ENCODE measurements at places on chromosomes 6 and 20.

DNA sequence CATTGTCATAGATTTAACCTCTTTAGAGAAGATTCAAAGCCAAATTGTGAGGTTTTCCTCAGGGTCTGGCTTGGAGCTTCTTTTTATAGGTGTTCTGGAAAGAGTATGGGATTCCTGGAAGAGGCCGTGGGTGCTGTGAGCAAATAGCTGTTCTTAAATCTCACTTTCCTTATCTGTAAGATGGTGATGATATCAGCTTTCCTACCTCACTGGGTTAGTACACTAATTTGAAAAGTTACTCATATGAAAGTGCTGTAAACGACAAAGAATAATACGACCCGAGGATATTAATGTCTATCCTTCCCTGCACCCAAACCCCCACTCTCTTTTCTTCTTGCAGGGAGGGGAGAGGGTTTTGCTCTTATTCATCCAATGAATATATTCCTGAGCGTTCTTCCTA, 116.9 kb upstream of the ENPP5 start:
- DNase-seq = no peak

DNA sequence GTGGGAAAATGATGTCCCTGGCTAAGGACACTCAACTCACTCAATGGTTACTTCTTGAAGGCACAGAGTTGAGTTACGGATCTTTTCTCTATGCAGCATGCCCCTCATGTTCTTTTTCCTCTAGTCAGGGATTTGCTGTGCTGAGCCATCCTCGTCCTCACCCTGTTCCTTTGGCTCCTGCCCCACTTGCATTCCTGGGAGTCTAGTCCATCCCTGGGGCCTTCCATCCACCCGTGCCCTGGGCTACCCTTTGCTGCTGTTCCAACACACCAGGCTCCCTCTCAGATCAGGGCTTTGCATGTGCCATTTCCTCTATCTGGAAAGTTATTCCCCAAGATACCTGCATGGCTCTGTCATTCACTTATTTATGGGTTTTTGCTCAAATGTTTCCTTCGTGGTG, 13.3 kb upstream of the KCNG1 start:
- DNase-seq = no peak

DNA sequence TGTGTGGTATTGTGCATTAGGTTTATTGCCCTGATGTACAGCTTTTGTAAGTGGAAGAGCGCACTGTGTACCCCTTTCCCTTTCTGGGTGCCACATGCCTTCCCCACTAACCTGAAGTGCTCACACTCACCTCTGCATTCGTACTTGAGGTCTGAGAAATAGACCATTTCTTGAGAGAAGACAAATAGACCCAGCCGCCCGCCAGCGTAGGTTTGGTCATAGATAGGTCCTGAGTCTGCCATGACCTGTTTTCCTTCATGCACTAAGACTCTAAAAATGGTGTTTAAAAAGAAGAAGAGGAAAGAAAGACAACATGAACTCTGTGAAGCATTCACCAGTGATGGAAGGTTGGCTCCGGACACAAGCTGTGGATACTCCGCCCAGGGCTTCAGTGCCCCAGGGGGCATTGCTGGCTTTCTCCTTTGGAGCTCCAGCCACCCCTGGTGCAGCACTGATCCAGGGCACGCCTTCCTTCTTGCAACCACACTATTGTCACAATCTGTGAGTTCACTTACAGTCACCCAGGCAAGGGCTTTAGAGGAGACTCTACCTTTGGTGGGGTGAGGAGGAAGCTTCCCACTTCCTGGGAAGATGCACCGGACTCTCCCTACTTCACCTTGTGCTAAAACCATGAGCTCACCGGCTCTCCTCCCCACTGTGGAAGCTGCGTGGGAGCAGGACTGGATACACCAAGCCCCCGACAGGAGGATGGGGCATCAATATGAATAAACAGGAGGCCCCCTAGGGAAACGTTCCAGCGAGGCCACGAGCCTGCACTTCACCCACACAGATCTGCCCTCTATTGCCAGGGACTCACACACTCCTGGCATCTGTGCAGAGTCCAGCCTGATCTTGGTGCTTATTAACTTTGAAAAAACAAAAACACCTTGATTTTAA, 33.3 kb downstream of the THBS2 start:
- no peak for DNase-seq

DNA sequence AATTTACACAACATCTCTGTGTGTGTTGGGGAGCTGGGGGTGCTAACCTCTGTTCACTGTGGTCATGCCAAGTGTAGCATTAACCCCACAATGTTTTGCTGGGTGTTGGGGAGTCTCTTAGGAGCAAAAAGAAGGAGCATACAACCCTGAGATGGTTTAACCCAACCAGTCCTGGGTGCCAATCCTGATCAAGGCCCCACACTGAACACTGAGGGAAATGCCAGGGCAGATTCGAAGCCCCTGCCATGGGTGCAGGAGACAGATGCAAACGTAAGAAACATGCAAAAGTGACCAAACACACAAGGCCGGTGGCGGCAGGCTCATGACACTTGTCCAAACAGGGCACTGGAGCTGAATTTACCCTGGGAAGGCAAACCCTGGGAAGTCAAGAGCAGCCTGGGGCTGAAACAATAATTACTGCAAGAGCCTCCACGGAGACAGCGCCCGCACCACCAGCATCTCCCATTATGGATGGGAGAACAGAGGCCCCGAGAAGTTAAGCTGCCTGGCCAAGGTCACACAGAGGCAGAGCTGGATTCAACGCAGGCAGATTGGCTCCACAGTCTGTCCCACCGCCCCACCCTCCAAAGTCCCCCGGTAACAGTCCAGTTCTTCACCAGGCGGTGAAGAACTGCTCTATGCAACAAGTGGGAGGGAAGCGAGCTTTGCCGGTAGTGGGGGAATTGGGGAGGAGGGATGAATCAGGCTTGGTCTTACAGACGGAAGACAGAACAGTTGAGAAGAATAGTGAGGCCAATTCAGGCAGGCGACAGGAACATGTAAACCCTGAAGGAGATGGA, 8.5 kb downstream of the ACSS1 start:
- no peak for DNase-seq

GRCh38 chr6:30009113-30009512, 52.0 kb upstream of the POLR1H start:
- DNase-seq = no peak

DNA sequence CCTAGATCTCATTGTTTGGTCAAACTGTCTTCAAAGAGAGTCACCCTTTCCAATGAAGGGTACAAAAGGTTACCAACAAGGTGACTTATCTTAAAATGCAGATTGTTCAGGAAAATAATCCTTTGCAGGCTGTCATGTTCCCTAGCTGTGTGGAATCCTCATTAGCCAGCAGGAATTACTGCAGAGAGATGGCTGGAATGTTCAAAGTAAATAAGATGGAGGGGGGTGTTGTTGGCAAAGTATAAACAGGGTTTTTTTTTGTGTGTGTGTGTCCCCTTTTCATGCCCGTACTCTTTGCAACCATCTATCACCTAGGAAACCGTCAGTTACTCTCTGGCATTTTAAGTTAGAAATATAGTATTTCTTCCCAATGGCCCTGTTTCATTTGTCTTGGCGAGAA, 6.5 kb downstream of the NEDD9 start:
- DNase-seq = no peak

- peak; percentile 32 for DNase-seq
Measured at GRCh38 chr6:137661601-137662000, 167.4 kb upstream of the OLIG3 start.

GRCh38 chr6:156782691-156783320, 5.6 kb downstream of the ARID1B start:
- no peak for DNase-seq

DNA sequence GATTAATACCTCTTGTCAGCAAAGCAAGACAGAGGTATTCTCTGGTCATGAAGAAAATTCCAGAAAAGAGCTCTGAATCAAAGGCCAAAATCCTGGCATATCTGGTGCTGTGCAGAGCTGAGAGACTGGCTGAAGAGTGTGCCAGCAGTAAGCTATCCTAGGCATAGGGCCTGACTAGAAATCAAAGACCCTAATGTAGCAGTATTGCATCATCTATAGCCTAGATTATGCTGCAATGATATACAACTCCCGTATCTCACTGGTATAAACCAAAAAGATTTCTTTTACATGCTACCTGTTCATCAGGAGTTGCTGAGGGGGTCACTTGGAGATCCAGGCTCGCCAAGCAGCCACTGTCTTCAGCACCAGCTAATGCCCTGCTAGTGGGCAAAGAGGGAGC, 30.9 kb upstream of the TRIM39 start:
- DNase-seq = no peak

- DNase-seq = no peak
Measured at GRCh38 chr6:50657513-50657912, 55.8 kb upstream of the TFAP2D start.

- DNase-seq = no peak
Measured at GRCh38 chr20:63750807-63751470, 11.4 kb downstream of the SLC2A4RG start.

- DNase-seq = no peak
Measured at GRCh38 chr6:125749865-125750691, 646 bp downstream of the HEY2 start.

GRCh38 chr6:15414235-15414612, 168.4 kb downstream of the JARID2 start:
- DNase-seq = no peak

DNA sequence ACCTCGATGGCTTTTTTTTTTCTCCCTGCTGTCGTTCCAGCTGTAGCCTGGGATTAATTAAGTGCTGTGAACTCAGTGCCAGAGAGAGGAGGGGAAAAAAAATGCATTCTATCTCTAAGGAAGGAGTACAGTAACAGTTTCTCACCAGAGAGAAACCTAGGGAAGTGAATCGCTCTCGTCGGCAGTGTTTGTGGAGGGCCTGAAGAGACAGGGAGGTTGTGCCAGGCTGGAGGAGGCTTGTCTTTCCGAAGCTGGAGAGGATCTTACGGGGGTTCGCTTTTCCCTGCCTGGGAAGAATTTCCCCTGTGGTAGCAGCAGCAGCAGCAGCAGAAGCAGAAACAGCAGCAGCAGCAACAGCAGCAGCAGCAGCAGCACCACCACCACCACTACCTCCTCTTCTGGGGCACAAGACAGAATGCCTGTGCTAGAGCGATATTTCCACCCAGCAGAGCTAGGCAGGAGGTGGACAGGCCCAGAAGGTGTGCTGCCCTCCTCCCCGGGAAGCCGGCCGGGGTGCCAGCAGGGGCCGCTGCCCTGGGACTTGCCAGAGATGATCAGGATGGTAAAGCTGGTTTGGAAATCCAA, 186.5 kb downstream of the PDE7B start:
- no peak for DNase-seq

DNA sequence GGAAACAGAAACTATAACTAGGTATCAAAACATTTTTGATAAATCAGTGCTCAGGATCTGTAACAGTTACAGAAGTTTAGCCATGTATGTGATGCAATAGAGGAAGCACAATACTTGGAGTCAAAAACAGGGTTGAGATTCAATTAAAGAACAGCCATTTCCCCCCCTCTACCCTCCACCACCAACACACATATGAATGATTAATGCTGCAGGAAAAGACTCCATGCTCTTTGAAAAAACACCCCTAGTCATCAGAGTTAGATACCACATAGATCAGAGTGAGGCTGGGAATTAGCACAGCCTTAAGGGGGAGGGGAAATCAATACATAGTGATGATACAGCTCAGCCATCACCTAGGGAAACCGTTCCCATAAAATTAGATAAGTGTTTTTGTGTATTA, 108.9 kb upstream of the EMILIN3 start:
- DNase-seq = no peak

DNA sequence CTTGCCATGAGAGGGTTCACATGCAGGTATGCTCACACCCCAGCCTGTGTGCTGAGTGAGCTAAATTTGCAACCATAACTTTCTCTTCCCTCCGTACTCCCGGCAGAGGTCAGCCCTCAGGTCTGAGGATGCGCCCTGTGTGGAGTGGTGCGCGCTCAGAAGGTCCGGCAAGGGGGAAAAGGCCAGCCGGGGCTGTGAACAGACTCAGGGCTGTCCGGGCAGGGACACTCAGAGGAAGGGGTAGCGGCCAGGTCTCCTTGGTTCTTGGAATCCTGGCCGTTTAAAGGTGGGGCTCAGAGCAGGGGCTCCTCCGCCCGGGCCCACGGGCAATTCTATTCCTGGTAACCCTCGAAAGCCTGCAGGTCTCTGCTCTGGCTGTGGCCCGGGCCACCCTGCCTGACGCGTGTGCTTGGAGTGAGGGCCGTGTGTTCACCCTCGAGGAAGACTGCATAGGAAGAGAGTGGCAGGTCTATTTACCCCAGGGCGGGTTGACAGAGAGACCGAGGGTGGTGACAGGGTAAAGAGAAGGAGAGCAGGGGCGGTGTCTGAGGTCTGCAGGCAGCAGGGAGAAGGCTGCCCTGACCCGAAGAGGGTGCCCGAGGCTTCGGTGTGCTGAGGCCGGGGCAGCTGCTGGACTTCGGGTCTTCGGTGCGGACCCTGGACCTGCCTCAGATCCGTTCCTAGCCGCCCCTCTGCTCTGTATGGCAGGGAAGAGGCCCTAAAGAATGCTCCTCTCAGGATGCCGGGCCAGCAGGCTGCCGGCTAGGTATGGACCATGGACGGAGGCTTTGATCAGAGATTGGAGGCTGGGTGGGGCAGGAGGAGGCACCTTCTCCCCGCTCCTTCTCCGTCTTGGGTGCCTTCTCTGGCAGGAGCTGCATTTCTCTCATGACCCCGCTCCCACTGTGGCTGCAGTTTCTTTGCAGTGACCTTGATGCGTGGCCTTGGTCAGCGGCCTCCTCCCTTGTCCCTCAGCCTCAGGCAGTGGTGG, 131.1 kb upstream of the ARMC2 start:
- no peak for DNase-seq

DNA sequence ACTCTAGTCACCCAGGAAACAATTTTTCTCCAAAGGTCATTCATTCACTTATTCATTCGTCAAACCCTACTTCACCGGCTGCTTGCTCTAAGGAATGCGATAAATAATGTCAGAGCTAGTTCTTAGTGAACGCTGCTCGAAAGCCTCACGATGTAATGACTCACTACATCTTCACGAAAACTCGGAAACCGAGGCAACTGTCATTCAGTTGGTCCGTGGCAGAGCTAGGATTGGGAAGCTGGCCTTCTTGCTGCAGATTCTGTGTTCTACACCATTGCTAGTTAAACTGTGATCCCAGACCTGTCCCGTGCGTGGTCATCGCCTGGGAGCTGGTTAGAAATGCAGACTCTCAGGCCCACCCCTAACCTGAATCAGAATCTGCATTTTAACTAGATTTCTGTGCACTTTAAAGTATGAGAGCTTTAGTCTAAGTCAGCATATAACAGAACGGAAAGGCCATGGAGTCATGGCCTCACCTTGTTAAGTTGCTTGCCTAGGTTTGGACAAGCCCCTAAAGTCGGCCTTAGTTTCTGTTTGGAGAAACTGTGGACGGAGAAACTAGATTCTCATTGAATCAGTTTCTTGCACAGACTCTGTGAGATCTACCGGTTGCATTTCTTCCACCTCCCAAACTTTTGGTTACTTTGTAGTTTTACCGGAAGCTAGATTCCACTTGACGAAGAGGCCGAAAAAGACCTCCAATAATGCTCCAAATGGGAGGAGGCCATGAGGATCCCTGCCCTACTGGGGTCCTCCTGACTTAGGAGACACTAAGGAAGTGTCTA, 651 bp upstream of the CCND3 start:
- no peak for DNase-seq

- no peak for DNase-seq
Measured at GRCh38 chr6:14089224-14089623, 28.3 kb upstream of the CD83 start.

- DNase-seq = no peak
Measured at GRCh38 chr6:144336900-144337299, 51.8 kb downstream of the UTRN start.

- DNase-seq = no peak
Measured at GRCh38 chr6:155380666-155381332, 66.5 kb upstream of the TFB1M start.

- DNase-seq = no peak
Measured at GRCh38 chr6:157213426-157213825, 109.9 kb downstream of the TMEM242 start.

All from foreskin keratinocyte (primary cell).